ENCODE measurements at places on chromosomes 7 and 10.

- peak; percentile 29 for DNase-seq
Observed at GRCh38 chr7:156751319-156751718, 110.7 kb downstream of the RNF32 start.

- no peak for DNase-seq
Observed at GRCh38 chr7:131683536-131684125, 127.2 kb upstream of the PODXL start.

- DNase-seq: no peak
Observed at GRCh38 chr10:4482659-4483058, 343.3 kb upstream of the AKR1E2 start.

DNA sequence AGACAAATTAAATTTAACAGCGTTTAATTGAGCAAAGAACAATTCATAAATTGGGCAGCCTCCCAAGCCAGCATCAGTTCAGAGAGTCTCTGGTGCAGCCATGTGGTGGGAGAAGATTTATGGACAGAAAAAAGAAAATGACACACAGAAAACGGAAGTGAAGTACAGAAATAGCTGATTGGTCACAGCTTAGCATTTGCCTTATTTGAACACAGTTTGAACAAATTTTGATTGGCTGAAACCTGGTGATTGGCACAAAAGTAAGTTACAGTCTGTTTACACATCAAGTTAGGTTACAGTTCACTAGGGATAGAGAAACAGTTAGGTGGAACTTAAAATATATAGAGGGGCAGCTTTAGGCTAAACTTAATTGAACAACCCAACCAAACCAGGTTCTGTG lies 720.1 kb downstream of the TYW1 start:
- no peak for DNase-seq

Measured in hepatocyte (in vitro differentiated cells).